ENCODE measurements at places on chromosomes 11 and 22.

DNA sequence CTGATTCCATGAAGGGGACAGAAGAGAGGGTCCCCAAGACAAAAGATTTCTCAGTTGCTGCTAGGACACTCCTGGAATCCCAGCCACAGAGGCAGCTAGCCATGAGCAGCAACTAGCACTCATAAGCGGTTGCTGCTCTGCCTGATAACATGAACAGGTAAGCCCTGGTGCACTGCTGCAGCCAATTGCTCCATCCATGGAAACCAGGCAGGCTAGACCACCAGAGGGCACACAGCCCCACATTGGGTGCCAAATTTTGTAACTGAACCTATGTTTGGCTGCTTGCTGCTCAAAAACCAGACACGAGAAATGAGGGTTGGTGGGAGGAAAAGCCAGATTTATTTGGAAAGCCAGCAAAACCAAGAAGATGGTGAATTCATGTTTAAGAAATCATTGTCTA is 21.9 kb upstream of the QSER1 start:
- DNase-seq: peak; percentile 61

DNA sequence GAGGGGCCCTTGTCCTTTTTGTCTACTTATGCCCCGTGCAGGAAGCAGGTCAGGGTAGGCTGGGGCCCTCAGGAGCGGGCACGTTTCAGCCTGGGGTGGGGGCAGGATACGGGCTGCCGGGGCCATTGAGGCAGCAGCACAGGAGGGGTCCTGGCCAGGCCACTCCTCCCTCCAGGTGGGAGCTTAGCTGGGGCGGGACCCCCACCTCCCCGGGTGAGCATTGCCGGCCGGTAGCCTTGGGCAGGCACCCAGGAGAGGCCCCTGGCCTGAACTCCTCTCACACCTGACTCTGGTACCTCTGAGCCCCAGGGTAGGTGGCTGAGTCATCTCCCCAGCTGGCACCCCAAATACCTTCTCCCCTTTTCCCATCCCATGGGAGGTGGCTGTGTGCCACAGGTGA is 5.0 kb upstream of the MUC6 start:
- DNase-seq: no peak

DNA sequence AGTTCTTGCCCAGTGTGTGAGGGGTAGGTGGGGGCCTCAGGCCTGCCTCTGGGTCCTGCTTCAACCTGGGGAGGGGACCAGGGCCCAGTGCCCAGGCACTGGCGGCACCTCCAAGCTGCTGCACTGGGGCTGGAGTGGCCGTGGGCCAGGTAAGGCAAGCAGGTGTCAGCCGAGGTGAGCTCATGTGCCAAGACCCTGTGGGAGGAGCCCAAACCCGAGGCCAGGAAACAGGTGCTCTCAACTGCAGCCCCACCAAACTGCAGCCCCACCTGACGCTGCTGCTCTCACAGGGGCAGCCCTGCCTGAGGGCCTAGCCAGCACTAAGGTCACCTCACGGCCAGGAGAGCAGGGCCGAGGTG is 18.1 kb upstream of the GNB1L start:
- DNase-seq: peak; percentile 62

DNA sequence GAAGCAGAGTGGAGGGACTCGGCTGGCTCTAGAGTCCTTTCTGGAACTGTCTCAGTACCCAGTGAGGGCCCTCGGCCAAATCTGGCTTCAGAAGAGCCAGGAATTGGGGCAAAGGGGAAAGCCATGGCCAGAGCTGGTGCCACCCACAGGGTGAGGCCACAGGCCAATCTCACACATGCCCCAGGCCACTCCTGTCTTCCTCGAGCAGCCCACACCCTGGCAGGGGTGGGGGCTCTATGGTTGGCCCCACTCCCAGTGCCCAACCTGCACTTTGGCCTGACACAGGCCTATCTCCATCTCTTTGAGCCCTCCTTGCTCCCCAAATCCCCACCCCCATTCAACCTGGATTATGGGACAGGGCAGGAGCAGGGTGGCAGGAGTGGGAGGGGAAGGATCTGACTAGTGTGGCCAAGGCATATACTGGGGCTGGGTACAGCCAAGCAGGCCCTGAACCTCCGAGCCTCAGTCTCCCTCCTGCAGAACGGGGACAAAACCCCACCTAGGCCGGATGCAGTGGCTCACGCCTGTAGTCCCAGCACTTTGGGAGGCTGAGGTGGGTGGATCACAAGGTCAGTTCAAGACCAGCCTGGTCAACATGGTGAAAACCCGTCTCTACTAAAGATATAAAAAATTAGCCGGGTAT is 6.9 kb downstream of the TST start:
- no peak for DNase-seq

- DNase-seq: no peak
Measured at GRCh38 chr11:2251138-2251537, 19.2 kb downstream of the ASCL2 start.

GRCh38 chr11:33893711-33894397 is 2.0 kb upstream of the LMO2 start:
- no peak for DNase-seq

DNA sequence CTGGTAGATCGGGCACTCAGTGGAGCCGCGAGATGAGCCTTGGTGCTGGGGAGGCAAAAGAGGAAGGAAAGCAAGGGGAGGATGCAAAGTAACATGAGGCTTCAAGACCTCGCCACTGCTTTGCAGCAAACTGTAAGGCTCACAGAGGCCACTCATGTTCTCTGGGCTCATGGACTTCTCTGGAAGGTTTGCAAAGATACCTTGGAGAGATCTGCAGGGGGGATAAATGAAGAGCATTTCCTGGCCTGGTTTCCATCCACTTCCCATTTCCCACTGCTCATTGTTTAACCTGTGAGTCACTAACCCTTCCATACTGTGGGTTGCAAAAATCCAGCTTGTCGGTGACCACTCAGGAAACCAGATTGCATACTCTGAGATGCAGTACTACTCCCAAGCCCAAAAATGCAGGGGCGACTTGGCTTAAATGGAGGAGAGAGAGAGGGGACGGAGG is 38.5 kb downstream of the OSBP2 start:
- DNase-seq: no peak

GRCh38 chr11:104841185-104841584 is 57.1 kb downstream of the CASP12 start:
- DNase-seq: no peak

GRCh38 chr11:11178671-11179638 is 174.1 kb downstream of the CSNK2A3 start:
- peak; percentile 67 for DNase-seq

GRCh38 chr22:45752036-45752435 is 80.4 kb downstream of the ATXN10 start:
- DNase-seq: no peak

Measured in NCI-H69 (cell line).